HFFc6 (cell line): ENCODE measurements at places on chromosomes 2 and 18.

GRCh38 chr18:33873112-33873511 is 295.1 kb downstream of the ASXL3 start:
- H3K27me3 ChIP-seq: no peaks in the 10 kb centered on the region; the same call in 1 of the 2 replicates
- H3K36me3 ChIP-seq: no peaks in the 10 kb centered on the region
- no peaks in the 10 kb centered on the region for H3K4me1 ChIP-seq

GRCh38 chr18:5626130-5626880 is 82.5 kb upstream of the EPB41L3 start:
- H3K36me3 ChIP-seq: no peaks in the 10 kb centered on the region
- no peaks in the 10 kb centered on the region for H3K27me3 ChIP-seq
- no peak overlapping the region for H3K4me3 ChIP-seq
- no peak for DNase-seq
- H3K27ac ChIP-seq: no peak overlapping the region

DNA sequence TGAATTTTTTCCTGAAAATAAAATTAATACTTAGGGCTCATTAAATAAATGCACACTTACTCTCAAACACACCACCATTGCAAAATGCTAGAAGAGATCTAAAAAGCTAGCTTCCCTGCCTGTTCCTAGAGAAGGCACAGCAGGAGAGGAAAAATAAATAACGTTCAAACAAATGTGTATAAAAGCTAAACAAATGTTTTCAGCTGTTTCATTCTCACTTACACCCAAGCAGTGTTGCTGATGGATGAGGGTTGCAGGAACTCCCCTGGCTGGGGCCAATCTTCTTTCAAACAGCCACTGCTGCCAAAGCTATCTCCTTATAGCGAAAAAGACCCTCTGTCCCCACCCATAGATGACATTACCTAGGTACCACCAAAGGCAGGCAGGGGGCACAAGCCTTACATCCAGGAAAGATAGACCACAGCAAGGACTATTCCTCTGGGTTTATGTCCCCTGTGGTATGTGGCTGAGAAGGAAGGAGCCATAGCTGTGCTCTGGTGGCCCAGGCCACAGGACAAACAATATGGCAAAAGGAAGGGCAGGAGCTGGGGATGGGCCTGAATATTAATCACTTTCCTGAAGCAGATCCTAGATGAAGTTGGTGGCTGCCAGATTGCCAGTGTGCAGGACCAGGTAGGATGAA is 214.6 kb downstream of the TTC32 start:
- peaks cover 14% of the 10 kb centered on the region for H3K27me3 ChIP-seq
- no peaks in the 10 kb centered on the region for H3K4me1 ChIP-seq
- no peaks in the 10 kb centered on the region for H3K36me3 ChIP-seq
- DNase-seq: no peak
- no peak overlapping the region for H3K27ac ChIP-seq

DNA sequence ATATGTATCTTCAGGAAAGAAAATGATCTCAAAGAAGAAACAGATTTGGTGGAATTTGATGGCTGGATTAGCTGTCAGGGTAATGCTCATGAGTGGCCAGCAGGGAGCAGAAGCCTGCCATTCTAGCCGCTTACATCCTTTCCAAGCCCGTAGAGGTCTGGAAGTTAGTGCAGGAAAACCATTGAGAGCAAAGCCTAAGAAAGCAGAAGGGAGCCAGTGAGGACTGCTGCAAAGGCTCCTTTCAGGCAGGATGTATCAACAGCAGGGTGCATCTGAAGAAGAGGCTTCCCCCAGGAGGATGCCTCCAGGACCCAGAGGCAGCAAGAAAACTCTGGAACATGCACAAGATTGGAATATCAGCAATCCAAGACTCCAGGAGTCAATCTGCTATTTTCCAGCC is 22.9 kb upstream of the LBH start:
- no peaks in the 10 kb centered on the region for H3K4me1 ChIP-seq
- no peaks in the 10 kb centered on the region for H3K36me3 ChIP-seq
- DNase-seq: peak; percentile 69
- H3K27ac ChIP-seq: no peak overlapping the region
- H3K4me3 ChIP-seq: no peak overlapping the region

GRCh38 chr18:9861933-9862332 is 23.8 kb upstream of the TXNDC2 start:
- peaks cover 45% of the 10 kb centered on the region for H3K36me3 ChIP-seq
- H3K4me3 ChIP-seq: no peak overlapping the region
- DNase-seq: no peak
- H3K4me1 ChIP-seq: no peaks in the 10 kb centered on the region
- no peak overlapping the region for H3K27ac ChIP-seq
- no peaks in the 10 kb centered on the region for H3K27me3 ChIP-seq

DNA sequence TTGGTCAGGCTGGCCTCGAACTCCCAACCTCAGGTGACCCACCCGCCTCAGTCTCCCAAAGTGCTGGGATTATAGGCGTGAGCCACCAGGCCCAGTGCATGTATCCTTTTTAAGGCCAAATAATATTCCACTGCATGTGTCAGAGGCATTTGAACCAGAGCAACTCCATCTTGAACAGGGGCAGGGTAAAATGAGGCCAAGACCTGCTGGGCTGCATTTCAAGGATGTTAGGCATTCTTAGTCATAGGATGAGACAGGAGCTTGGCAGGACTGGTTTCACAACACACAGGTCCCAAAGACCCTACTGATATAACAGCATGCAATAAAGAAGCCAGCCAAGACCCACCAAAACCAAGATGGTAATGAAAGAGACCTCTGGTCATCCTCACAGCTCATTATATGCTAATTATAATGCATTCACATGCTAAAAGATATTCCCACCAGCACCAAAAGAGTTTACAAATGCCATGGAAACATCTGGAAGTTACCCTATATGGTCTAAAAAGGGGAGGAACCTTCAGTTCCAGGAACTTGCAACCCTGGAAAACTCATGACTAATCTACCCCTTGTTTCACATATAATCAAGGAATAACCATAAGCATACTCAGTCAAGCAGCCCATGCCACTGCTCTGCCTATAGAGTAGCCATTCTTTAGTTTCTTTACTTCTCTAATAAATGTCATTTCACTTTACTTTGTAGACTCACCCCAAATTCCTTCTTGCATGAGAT is 204.6 kb downstream of the RAB3GAP1 start:
- no peaks in the 10 kb centered on the region for H3K27me3 ChIP-seq
- no peak overlapping the region for H3K27ac ChIP-seq
- DNase-seq: peak; percentile 3
- peaks cover 17% of the 10 kb centered on the region for H3K4me1 ChIP-seq
- H3K36me3 ChIP-seq: 0 out of 2 replicates have a peak, but pooled peaks cover under 1% of the 10 kb centered on the region

DNA sequence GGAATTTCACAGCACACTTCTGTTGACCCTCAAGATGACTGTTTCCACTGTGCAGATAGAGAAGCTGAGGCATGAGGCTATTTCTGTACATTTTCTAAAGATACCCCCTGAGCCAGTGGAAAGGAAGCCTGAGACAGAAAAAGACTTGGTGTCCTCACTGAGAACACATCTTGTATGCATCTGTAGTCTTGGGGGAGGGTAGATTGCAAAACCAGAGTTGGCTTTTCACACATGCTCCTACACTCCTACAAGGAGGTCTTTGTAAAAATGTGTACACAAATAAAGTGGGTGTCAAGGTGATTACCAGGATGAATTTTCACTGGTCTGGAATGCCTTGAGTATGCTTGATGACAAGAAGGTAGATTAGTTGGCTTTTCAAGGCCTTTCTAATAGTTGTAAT is 98.0 kb downstream of the KCTD18 start:
- peaks cover 33% of the 10 kb centered on the region for H3K36me3 ChIP-seq
- no peak overlapping the region for H3K27ac ChIP-seq
- H3K4me1 ChIP-seq: peaks cover 54% of the 10 kb centered on the region
- no peak for DNase-seq
- no peak overlapping the region for H3K4me3 ChIP-seq

GRCh38 chr2:40415391-40415790 is 36.5 kb downstream of the SLC8A1 start:
- H3K36me3 ChIP-seq: no peaks in the 10 kb centered on the region
- no peaks in the 10 kb centered on the region; the same call in 1 of the 2 replicates for H3K27me3 ChIP-seq

DNA sequence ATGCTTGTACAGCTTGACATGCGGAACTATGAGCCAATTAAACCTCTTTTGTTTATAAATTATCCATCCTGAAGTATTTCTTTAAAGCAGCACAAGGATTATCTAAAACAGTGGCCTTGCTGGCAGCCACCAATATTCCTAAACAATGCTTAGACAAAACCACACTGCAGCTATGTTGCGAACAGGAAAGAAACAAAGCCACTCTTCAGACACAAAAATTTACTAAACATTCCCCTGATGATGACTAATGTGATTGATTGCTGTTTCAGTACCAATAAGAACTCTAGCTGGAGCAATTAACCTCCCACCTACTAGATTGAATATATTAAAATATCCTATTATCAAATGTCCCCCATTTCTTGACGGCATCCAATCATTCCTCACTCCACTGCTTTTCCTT is 325.8 kb upstream of the REG3G start:
- H3K27me3 ChIP-seq: no peaks in the 10 kb centered on the region; the same call in 1 of the 2 replicates
- H3K4me3 ChIP-seq: no peak overlapping the region
- no peak for DNase-seq

DNA sequence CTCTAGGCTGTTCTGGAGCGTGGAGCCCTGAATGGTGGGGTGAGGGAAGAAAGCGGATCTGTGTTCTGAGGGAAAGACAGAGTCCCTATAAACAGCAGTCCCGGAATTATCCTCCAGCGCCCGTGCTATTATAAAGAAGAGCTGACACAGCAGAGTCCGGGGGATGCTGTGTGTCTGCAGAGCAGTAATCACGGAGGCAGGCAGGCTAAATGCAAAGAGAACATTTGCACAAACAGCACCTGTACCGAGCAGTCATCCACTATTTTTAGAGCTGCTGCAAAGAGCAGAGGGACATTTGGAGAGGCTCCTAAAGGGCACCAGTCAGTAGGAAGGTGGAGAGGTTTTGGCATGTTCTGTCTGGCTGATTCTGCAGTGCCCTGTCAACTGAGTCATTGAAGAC is 293.8 kb upstream of the SLC14A2 start:
- no peak overlapping the region for H3K4me3 ChIP-seq
- no peaks in the 10 kb centered on the region for H3K4me1 ChIP-seq
- H3K27me3 ChIP-seq: peaks cover 6% of the 10 kb centered on the region; the same call in 1 of the 2 replicates
- DNase-seq: no peak
- H3K36me3 ChIP-seq: no peaks in the 10 kb centered on the region

DNA sequence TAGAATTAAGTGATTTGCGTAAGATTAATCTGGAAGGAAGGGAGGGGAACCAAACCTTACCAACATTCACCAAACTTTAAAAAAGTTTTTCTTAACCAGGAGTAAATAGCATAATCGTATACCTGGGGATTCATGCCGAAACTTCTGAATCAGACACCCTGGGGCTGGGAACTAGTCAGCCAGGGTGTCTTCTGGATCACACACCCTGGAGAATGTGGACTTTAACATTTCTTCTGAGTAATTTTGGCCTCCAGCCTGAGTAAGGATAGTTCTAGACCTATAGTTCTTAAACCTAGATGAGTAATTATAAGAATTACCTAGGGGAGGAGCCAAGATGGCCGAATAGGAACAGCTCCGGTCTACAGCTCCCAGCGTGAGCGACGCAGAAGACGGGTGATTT is 44.1 kb upstream of the MEIS1 start:
- peaks cover 11% of the 10 kb centered on the region for H3K27me3 ChIP-seq
- no peak overlapping the region for H3K27ac ChIP-seq
- no peaks in the 10 kb centered on the region for H3K4me1 ChIP-seq
- H3K36me3 ChIP-seq: no peaks in the 10 kb centered on the region

DNA sequence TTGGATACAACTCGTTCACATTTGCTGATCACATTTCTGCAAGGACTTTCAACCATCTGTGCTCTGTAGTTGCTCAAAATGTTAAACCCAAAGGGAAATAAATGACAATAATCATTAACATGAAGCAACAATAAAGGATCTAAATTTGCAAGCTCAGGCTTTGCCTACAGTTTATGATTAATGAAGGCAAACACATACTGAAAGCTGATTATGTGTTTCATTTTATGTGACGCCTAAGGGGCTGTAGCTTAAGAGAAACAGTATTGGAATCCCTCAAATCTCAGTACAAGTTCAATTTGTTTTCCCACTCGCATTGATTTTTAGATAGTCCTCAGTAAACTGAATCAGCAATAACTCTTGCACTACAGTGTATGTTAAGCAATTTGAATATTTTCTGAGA is 160.3 kb upstream of the FSIP2 start:
- H3K27ac ChIP-seq: no peak overlapping the region
- H3K4me1 ChIP-seq: no peaks in the 10 kb centered on the region
- DNase-seq: no peak

DNA sequence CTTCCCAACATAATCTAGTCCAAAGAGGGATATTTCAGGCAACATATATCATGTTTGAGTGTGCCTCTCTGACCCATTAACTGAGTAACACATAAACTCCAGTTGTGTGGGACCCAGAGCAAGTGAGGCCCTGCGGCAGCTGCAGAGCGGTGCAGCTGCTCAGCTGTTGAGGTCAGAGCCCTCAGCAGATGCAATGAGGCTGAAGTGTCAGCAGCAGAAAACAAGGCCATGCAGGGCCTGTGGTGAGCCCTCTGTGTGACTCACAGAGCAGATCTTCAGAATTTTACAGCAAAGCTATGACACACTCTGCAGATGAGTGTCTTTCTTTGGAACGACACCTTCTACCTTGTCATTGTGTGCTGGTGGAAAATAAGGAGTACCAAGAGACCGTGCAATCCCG is 168.5 kb downstream of the CBLN2 start:
- DNase-seq: no peak
- H3K27ac ChIP-seq: no peak overlapping the region
- no peaks in the 10 kb centered on the region for H3K27me3 ChIP-seq
- H3K36me3 ChIP-seq: no peaks in the 10 kb centered on the region; the same call in 1 of the 2 replicates
- H3K4me3 ChIP-seq: no peak overlapping the region
- no peaks in the 10 kb centered on the region for H3K4me1 ChIP-seq

- peaks cover 7% of the 10 kb centered on the region; the same call in 1 of the 2 replicates for H3K36me3 ChIP-seq
- H3K4me1 ChIP-seq: peaks cover 39% of the 10 kb centered on the region
- peak overlapping the region; percentile 32 for H3K27ac ChIP-seq
- DNase-seq: no peak
- peaks cover 5% of the 10 kb centered on the region; the same call in 1 of the 2 replicates for H3K27me3 ChIP-seq
Observed at GRCh38 chr2:134178138-134178877, 75.6 kb upstream of the MGAT5 start.

- H3K4me1 ChIP-seq: peaks cover 4% of the 10 kb centered on the region; the same call in 1 of the 2 replicates
- no peak overlapping the region for H3K4me3 ChIP-seq
- no peak overlapping the region for H3K27ac ChIP-seq
- peaks cover 2% of the 10 kb centered on the region; the same call in 1 of the 2 replicates for H3K27me3 ChIP-seq
- H3K36me3 ChIP-seq: peaks cover 5% of the 10 kb centered on the region
- no peak for DNase-seq
Observed at GRCh38 chr2:99285526-99285925, 15.5 kb downstream of the LYG1 start.

DNA sequence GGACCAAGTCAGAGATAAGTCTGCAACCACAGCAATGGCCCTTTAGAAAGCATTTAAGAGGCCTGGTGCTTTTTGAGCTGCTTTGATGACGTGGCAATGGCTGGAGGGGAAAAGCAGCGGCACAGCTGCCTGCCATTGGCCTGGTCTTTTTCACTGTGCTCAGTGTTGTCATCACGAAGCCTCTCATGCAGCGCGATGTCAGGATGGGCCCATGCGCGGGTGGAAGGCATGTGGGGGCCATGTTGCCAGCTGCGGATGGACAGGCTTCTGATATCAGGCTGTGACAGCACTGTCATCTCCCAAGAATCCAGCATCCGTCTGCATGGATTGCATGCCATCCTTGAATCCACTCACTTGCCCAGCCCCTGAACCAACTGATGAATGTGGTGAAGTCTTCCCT is 204.5 kb downstream of the ACKR3 start:
- peaks cover 4% of the 10 kb centered on the region; the same call in 1 of the 2 replicates for H3K27me3 ChIP-seq
- no peak overlapping the region for H3K4me3 ChIP-seq
- peaks cover 27% of the 10 kb centered on the region for H3K4me1 ChIP-seq
- H3K36me3 ChIP-seq: no peaks in the 10 kb centered on the region
- no peak overlapping the region for H3K27ac ChIP-seq
- DNase-seq: no peak
